Amygdala (tissue), 56 donors: ENCODE measurements at places on chromosomes 13 and 19.

DNA sequence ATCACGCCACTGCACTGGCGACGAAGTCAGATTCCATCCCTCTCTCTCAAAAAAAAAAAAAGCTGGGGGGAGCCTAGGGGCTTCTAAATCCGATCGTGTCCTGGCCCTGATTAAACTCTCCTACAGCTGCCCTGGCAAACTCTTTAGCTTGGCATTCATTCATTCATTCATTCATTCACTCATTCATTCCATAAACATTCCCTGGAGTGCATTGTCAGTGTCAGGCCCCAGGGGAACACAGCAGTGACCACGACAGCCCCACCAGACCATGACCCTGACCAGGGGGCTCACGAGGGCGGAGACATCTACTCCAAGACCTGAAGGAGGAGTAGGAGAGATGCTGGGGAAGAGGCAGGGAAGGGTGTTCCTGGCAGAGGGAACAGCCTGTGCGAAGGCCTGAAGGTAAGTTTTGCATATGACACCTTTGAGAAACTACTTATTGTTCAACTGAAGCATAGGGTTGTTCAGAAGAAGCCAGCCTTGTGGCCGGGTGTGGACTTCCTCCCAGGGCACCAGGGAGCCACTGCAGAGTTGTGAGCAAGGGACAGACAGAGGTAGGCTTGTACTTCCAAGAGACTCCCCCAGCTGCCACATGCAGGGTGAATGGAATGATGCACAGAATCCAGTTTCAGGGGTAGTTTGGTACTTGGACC, 24.5 kb downstream of the CEACAM16 start:
- no peak for DNase-seq

DNA sequence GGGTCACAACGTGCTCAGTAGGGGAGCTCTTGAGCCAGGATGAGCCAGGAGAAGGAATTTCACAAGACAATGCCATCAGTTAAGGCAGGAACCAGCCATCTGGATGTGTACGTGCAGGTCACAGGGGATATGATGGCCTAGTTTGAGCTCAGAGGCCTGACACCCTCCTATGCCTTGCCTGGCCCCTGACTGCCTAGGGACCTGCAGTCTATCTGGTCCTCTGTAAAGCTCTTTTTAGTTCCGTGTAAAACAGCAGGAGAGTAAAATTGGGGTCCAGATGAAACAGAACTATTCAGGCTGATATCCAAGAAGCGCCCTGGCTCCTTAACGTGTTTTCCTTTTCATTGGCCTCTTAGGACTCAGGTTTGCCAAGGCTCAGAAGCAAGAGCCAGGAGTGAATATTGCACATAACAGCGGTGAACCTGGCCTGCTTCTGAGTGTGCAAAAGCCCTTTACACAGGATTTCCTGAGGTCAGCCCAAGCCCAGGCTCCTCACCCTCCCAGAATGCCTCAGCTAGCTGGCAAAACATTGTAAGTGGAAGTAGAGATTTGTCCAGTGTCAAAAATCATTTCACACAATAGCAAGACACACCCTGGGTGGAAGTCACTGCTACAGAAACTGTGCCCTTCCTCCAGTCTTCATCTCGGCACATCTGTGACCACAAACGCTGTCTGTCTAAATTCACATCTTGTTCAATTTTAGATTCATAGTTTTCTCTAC, 777.2 kb downstream of the UQCRFS1 start:
- no peak for DNase-seq

- DNase-seq, result no peak
Observed at GRCh38 chr13:113351514-113352026, 12.4 kb downstream of the GRTP1 start.

DNA sequence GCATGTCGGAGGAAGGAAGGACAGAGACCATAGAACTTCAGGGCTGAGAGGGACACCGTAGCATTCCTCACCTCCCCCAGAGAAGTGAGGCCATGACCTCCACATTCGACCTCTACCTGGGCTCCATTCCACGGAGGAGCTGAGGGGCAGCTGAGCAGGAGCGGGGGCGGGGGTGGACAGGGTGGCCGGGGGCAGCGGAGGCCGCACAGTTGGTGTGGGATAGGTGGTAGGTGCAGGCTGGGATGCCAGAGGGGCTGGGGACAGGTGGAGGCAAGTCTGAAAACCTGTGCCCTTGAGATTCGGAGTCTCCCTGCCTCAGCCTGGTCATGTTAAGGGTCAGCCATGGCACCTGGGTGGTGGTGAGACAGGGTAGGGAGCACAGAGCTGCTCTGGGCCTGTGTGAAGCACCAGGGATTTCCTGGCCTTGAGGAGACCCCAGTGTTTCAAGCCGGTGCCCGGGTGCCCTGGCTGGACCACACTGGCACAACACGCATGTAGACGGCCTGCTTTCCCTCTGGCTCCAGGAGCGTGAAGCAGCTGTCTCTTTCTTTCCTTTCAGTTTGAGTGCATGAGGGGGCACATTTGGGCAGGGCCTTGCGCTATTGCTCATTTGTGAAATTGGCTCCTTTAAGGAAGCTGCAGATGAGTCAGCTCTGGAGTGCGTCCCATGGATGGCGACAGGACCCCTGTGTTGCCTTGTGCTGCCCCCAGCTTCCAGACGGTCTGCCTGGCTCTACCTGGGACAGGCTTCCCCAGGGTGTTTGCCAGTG, 51.8 kb downstream of the TSSK6 start:
- DNase-seq, result no peak

DNA sequence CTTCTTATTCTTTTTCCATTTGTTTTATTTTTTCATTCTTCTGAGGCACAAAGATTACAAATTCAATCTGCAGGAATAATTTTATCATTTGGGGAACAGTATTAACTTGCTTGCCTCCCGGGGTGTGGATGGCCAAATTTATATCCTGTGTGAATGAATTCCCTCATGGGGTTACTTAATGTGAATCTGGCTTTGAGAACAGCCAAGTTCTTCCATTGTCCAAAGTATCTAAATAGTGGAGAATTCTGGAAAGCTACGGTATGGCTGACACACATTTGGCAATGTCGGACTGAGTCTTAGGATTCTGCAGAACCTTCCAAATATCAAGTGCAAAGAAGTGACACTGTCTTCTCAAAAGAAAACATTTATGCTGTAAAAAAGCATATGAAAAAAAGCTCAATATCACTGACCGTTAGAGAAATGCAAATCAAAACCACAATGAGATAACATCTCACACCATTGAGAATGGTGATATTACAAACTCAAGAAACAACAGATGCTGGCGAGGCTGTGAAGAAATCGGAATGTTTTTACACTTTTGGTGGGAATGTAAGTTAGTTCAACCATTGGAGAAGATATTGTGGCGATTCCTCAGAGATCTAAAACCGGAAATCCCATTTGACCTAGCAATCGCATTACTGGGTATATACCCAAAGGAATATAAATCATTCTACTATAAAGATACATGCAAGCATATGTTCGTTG, 620.2 kb downstream of the EFNB2 start:
- no peak for DNase-seq

- DNase-seq, result no peak
Observed at GRCh38 chr19:45825917-45826893, 11.1 kb upstream of the RSPH6A start.

DNA sequence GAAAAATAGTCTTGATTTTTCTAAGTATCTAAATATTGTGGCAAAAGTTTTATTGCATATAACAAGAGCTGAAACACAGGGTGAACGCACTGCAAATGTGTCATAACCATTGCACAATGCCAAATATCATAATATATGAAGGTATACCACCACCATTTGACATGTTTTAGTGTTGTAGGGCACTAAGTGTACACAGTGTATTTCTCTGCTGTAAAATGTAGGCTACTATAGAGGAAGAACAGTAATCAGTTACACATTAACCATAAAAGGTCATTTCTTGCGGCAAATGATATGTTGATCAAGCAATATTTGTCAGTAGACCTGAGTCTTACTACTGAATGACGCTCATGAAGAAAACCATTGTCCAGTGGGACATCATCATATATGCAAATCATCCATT, 18.3 kb upstream of the KLF5 start:
- DNase-seq, result no peak

DNA sequence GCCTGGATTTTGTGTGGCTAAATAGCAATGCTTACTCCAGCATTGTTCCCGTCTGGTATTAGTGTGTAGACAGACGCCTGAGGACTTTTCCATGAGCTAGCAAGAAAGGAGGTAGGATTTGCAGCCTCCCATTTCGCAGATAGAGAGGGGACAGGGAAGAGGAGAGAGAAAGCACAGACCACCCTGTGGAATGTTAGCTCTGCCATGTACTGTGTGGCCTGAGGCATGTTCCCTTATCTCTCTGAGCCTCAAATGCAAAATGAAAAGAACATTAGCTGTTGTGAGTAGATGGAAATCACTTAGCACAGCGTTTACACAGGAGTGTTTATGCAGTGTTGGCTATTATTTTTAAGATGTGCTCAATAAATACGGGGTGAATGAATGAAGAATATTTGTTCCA, 45.5 kb downstream of the OLFM4 start:
- no peak for DNase-seq
